ENCODE measurements at places on chromosomes 16 and 17.

GRCh38 chr17:42431758-42432161 is 8.7 kb upstream of the CAVIN1 start:
- DNase-seq = peak; percentile 32

DNA sequence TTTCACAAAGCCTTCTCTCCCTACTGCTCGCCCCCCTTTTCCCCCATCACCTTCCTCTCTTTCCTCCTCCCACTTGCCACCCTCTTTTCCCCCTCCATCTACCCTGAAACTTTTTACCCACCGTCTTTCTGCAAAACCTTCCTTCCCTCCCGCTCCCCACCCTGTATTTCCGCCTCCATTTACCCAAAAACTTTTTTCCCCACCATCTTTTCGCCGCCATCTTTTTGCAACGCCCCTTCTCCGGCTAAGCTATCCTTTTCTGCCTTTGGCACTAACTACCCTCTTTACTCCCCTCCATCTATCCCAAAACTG is 205.2 kb upstream of the WSB1 start:
- no peak for DNase-seq

DNA sequence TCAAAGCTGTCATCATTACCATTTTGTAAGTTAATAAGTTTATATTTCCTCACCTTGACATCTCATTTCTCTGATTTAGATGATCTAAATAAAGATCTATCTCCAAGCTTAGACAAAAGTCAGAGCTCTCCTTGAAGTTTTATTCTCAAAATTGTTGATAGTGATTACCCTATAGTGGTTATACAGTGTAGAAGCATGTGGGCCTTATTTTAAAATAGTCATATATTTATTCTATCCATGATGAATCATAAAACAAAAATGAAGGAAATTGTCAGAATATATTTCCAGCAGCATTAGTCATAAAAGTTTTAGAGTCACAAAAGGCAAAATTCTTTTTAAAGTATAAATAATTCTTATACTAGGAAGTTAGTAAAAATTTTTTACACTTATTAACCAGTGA is 49.0 kb downstream of the RHOT1 start:
- no peak for DNase-seq

DNA sequence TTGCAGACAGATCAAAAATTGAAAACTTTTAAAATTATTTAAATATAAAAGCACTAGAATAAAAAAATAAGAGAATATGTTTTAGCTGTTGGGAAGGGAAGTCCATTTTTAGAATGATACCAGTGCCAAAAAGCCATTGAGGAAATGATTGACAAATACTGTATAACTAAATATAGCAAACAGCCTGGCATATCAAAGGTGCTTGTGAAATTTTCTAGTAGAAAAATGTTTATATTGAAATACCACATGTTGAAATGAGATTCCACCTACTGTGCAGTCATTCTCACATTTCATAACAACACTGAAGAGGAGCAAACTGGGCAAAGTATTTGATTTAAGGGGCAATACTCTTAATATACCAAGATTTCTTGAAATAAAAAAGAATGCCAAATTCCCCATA is 183.5 kb downstream of the PHKB start:
- DNase-seq = no peak

DNA sequence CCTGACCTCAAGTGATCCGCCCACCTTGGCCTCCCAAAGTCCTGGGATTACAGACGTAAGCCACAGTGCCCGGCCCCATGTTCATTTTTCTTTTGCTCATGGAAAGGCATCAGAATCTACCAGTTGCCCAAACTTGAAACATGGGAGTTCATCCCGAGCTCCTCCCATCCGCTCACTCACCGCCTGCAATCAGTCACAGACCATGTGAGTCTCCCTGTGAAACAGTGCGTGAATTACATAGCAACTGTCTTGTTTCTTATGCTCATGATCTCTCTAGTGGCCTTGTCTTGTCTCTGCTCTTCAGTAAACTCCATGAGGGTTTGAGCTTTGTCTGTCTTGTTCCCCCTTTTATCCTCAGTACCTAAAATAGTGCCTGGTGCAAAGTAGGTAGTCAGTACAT is 52.1 kb upstream of the TNRC6A start:
- no peak for DNase-seq

DNA sequence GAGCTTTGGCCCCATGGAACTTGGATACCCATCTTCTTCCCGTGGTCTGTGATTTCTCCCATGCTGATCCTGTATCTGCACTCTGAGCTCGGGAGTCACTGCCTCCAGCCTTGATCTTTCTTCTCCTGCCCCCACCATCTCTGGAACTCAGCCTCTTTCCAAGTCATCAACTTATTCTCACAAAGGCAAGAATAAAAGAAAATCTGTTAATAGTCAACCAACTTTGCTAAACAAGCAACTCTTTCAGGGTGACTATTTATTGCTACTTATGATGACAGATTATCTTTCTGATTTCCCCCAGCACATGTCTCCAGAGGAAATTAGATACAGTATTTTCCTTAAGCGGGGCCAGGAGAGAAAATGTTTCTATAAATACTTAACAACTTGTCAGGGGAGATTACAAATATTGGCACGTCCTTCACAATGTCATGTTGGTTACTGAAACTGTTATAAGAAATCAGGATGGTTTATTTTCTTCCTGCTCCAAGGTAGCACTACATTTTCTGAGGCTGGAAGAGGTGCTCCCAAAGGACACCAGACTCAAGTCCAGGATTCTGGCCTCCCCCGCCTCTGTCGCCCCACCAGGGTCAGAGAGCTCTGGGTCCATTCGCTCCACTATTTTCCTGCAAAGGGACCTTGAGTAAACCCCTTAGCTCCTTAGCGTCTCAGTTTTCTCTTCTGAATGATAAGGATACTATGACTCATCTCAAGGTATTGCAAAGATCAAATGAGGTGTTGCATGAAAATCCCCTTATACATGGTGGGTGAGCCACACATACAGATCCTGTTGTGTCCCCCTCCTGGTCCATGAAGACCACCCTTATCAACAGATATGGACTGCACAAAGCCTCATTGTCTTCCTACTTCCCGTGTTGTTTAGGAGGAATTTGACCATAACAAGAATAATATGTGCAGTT is 205.2 kb upstream of the WSCD1 start:
- no peak for DNase-seq

- peak; percentile 88 for DNase-seq
Observed at GRCh38 chr17:75087558-75088453, at the start of gene SLC16A5. SLC16A5 (plus strand) TSS chr17:75087954; CDS start chr17:75093637, 5,683 bp downstream.

GRCh38 chr16:35252356-35252936 is 1793.0 kb downstream of the TP53TG3F start:
- DNase-seq = no peak

DNA sequence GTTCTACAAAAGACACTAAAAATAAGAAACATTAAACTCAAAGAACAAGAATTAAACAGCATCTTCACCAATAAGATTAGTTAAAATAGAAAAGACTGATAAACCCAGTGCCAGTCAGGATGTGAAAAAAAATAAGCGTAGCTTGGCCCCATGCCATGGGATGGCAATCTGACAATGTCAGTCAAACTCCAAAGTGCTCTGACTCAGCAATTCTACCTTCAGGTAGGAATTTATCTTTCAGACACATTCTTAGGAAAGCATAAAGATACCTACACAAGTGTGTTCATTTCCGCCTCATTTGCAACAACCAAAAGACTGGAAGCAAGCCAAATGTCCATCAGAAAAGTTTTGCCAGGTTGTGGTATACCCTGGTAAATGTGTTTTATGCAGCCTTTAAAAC is 9.1 kb upstream of the MPO start:
- peak; percentile 38 for DNase-seq

GRCh38 chr17:57308543-57309186 is 52.3 kb downstream of the MSI2 start:
- DNase-seq = no peak

DNA sequence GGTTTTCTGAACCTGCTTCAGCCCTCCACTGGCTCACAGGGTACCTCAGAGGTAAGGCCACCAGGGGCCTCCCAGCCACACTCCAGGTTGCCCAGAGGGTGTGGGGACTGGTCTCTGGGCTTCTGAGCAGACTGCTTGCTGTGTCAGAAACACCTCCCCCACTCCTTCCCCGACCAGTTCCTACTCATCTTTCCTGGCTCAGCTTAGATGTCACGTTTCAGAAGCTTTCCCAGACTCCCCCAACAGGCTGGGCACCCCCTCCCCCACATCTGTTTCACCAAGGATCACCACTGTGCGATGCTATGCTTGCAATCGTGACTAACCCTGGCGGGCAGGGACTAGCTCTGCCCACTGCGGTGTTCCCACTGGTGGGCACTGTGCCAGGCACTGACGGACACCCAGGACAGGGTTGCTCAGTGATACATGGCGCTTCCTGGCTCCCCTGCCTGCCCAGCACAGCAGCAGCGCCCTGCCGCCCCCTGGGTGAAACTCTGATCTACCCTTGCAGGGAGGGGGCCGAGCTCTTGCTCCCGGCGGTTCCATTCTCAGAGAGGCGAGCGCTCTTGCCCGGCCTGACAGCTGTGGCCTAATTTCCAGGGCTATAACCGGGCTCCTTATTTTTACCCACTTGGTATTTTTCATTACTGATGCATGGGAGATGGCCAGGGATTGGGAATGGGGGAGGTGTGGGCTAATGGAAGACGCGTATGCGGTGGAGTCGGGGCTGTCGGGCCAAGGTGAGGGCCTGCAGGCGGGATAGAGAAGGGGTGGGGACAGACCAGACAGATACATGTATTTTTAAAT is 29.4 kb upstream of the MTSS2 start:
- peak; percentile 73 for DNase-seq

Measured in NCI-H69 (cell line).